ENCODE measurements at places on chromosomes 1 and 21.

DNA sequence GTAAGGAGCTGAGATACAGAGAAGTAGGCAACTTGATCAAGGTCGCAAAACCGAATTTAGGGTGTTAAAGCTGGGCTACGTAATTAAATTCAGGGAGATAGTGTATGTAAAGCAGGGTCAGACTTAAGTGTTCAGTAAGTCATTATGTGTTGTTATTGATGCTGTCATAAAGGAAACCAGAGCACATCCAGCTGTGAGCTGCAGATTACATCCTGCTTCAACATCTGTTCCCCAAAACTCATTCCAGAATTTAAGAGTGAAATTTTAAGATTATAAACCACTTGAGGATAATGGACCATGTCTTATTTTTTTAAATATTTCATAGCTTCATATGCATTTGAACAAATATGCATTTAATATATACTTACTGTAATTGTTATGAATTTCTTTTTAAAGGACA is 49.7 kb downstream of the IVNS1ABP start:
- no peak for DNase-seq

DNA sequence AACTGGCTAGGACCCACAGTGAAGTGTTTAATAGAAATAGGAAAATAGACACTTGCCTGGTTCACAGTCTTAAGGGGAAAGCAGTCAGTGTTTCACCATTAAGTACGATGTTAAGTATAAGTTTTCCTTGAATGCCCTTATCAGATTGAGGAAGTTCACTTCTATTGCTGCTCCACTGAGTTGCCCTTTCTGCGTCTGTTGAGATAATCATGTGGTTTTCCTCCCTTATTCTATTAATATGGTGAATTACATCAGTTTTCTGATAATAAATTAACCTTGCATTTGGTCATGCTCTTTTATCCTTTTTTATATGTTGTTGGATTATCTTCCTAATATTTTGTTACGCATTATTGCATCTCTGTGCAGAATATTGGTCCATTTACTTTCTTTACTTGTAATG is 21.4 kb downstream of the UTS2 start:
- no peak for DNase-seq

GRCh38 chr21:46622226-46622625 is 13.2 kb upstream of the PRMT2 start:
- DNase-seq, result peak; percentile 75

GRCh38 chr1:43450251-43450941 is 3.3 kb downstream of the HYI start:
- no peak for DNase-seq

- no peak for DNase-seq
Measured at GRCh38 chr1:82263396-82263795, 462.7 kb downstream of the ADGRL2 start.

- DNase-seq, result no peak
Measured at GRCh38 chr1:66927528-66927927, 2.7 kb downstream of the MIER1 start.

GRCh38 chr1:110242731-110243130 is 32.6 kb downstream of the KCNC4 start:
- DNase-seq, result no peak

DNA sequence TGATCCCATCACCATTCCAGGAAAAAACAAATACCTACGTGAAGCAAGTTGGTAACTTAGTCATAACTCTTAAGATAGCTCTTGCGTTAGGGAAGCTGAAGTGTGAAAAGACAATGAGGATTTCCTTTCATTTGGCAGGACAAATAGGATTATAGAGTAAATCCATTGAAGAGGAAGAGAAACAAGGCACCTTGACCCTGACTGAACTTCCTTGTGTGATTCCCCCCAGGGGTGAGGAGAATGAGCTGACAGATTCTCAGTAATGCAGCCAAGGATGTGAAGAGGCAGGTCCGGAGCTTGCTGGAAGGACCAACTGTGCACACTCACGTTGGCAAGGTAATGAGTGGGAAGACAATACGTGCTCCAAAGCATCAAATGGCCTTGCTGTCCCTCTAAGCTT is 55.0 kb upstream of the HMCN1 start:
- DNase-seq, result no peak

- no peak for DNase-seq
Measured at GRCh38 chr1:161001525-161001924, 19.4 kb downstream of the F11R start.

- DNase-seq, result peak; percentile 30
Measured at GRCh38 chr1:32219022-32219421, 3.1 kb downstream of the TMEM234 start.

DNA sequence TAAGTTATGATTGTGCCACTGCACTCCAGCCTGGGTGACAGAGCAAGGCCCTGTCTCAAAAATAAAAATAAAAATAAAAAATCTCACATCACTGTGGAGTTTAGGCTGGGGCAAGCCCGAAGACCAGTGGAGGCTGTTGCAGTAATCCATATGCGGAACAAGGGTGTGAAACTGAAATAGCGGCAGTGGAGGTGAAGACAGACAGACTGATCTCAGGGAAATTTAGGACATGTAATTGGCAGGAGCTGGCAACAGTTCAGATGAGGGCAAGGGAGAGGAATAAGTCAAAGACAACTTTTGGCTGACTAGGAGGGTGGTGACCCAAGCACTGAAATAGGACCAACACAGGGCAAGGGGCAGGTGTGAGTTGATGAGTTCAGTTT is 8.4 kb downstream of the ARMH1 start:
- no peak for DNase-seq

GRCh38 chr1:223189903-223190724 is 47.1 kb upstream of the TLR5 start:
- peak; percentile 65 for DNase-seq

GRCh38 chr1:178057912-178058534 is 35.9 kb upstream of the RASAL2 start:
- DNase-seq, result peak; percentile 96

DNA sequence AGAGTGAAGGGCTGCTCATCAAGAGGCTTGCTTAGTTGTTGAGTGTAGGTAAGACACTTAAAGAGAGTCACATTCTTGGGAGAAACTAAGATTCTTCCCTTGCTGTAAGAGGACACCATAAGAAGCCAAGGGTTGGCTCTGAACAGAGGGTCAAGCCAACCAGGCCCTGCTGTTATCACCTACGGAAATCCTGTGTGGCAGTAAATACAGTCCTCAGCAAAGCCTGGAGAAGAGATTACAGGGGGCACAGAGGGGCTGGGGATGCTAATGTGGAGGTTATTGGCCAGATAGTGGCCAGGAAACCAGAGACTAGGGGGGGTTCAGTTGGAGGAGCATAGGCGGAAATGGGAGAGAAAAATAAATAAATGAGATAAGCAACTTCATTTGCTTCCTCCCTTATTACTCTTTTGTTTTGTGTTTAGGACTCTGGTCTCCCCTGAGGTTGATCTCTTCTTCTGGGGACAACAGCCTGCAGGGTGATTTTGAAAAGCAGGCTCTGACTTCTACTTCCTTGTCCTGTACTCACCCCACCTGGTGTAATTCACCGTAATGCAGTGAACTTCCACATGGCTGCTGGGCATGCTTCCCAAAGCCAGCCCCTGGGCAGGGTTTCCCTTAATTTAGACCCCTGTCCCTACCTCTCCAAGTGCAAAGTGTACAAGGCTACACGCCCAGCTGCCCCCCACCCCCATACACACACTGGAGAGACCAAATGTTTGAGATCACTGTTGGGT is 40.9 kb downstream of the MTARC1 start:
- DNase-seq, result no peak

GRCh38 chr1:224856973-224857372 is 72.5 kb upstream of the DNAH14 start:
- no peak for DNase-seq

DNA sequence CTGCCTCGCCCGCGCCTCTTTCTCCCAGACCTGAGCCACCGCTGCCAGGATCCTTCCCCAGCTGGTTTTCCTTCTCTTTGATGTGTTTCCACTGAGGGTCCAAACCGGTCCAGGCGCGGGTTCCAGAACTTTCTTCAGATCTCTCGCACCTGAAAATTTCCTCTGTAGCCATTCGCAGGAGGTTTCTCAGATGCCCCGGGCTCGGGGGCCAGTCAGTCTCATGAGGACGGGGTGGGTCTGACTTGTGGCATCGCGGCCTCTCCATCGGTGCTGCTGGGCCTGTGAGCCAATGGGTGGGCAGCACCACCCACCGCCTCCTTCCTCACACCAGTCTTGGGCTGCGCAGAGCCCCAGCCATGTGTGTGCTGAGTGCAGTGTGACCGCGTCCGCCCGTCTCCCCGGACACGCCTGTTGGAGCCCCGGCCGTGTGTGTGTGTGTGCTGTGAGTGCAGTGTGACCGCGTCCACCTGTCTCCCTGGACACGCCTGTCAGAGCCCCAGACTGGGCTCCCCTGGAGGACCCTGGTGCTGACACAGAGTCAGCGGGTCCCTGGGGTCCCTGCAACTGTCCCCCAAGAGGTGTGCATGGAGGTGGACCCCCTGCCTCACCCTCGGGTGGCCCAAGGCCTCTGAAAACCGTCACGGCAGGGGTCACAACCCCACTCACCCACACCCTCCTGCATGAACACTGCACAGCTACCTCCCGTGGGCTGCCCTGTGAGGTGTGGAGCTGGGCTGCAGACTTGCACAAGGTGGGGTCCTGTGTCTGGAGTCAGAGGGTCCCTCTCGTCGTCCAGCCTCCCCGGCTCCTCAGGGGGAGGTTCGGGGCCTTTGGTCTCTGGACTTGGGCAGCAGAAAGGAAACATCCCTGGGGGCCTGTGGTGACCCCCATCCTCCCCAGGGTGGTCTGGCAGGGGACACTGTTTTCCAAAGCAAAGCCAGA is 20.2 kb downstream of the COL18A1 start:
- DNase-seq, result no peak

- no peak for DNase-seq
Measured at GRCh38 chr1:232074265-232074664, 447.7 kb downstream of the DISC1 start.

DNA sequence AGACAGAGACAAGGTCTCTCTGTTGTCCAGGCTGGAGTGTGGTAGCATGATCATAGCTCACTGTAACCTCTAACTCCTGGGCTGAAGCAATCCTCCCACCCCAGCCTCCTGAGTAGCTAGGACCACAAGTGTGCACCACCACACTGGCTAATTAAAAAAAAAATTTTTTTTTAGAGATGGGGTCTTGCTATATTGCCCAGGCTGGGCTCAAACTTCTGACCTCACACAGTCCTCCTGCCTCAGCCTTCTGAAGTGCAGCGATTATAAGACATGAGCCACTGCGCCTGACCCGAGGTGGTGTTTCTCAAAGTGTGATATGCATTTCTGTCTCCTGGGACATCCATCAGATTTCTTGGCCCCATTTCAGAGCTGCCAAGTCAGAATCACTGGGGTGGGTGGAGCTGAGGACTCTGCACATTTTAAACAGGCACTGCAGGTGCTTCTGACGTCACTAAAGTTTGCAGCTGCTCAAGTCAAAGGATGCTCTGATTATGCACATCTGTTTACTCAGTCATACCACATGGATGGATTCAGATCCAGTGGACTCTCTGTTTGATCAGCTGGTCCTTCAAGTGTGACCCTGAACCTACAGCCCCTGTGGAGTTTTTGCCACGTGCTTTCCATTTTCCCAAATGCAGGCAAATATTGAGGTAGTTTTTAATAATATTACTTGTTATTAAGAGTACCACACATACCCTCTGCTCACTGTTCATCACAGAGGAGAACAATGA is 21.4 kb downstream of the TGFB2 start:
- DNase-seq, result peak; percentile 2

- no peak for DNase-seq
Measured at GRCh38 chr1:43034195-43034658, 75.6 kb upstream of the SLC2A1 start.
